ENCODE measurements at places on chromosomes 5 and 9.

DNA sequence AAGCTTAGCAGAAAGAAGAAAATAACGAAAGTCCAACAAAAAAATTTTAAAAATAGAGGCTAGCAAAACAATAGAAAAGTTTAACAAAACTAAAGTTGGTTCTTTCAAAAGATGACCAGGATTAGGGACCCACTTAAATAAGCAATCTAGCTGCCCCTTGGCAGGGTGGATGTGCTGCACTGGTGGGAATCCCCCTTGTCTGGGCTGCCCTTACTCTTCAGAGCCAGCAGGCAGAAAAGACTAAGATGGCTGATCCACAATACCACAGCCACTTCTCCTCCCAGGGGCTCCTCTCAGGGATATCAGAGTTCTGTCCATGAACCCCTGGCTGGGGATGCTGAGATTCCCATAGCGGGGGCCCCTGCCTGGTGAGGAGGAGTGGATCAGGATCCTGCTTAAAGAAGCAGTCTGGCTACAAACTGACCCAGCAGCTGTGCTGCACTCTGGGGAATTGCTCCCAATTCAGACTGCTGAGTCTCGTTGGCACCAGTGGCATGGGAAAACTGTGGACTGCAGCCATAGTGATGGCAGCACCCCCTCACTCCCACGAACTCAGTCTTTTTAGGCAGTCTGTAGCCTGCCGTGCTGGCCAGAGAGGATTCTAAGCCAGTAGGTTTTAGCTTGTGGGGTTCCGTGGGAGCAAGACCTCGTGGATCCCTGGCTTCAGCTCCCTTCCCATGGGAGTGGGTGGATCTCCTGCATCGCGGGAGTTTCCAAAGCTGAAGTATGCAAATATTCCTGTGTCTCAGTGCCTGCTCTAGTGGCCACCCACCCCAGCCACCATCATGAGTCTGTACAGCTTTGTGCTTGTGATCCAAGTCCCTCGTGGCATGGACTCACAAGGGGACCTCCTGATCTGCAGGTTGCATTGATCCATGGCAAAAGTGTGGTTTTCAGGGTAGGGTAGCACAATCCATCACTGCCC is 2.9 kb upstream of the INSL6 start:
- DNase-seq: no peak

DNA sequence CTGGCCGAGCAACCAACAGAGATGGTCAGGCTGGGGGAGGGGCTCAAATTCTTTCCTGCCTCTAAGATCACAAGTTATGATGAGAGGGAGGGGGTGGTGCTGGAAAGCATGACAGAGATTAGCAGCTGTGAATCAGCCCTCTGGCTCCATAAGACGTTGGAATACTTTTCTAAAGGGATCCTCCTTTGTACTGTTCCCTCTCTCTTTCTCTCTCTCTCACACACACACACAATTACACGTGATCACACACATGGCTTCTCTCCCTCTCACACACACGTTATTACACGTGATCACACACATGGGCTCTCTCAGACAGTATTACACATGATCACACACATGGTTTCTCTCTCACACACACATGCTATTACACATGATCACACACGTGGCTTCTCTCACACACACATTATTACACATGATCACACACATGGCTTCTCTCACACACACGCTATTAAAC is at the start of gene SLC45A2:
TSS of gene SLC45A2 (minus strand) at position 23 of the 454 bp plus-strand sequence. CDS start 110 bp downstream, outside the sequence.
- DNase-seq: peak; percentile 66

GRCh38 chr5:73007051-73007450 is 51.2 kb downstream of the FCHO2 start:
- peak; percentile 35 for DNase-seq

- DNase-seq: no peak
These were observed 43.3 kb downstream of the RAI14 start for GRCh38 chr5:34699155-34700077.

DNA sequence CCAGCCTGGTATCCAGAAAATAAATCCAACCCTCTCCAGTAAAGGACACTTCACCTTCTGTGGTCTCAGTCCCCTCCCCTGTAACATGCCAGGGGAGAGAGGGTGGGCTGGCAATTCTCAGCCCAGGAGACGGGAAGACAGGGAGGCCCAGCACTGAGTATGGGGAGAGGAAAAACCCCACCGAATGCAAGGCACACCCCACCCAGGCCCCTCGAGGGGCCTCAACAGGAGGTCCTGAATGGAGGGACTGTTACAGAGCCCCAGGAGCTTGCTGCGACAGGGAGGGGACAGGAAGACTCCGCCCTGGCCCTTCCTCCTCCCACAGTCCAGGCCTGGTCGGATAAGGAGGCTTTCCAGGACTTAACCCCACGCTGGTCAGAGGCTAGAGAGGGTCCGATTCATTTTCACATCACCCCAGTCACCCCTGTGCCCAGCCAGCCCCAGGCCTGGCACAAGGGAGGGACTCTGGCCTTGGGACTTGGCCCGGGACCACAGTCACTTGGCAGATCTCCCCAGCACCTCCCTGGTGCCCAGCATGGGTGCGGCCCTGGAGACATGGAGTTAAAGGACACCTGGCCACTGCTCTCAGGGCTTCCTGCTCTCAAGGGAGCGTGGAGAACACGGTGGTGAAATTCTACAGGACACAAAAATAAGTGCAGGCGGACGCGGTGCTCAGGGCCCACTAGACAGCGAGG is 44.9 kb upstream of the STXBP1 start:
- no peak for DNase-seq

GRCh38 chr9:120715389-120715924 is 1.2 kb upstream of the MEGF9 start:
- DNase-seq: peak; percentile 78

GRCh38 chr5:112097768-112098167 is 321.3 kb downstream of the EPB41L4A start:
- DNase-seq: peak; percentile 6

- DNase-seq: no peak
These were observed 45.6 kb downstream of the NKD2 start for GRCh38 chr5:1054018-1054798.

DNA sequence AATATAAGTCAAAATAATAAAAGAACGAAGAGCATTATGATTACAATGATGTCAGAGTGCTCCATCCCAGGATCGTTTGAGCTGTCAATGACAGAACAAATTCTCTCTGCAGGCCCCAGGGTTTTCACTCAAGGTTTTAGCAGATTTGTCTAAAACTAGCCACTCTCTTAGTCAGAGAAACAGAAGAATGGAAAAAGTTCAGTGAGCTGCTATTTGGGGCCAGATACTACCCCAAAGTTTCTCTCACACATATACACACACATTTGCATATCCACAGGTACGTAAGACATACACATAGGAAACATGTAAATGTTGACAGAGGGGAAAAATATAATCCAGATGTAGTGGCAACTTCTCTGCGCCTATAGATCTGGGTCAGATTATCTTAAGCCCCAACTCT is 76.3 kb upstream of the SEMA6A start:
- DNase-seq: no peak

DNA sequence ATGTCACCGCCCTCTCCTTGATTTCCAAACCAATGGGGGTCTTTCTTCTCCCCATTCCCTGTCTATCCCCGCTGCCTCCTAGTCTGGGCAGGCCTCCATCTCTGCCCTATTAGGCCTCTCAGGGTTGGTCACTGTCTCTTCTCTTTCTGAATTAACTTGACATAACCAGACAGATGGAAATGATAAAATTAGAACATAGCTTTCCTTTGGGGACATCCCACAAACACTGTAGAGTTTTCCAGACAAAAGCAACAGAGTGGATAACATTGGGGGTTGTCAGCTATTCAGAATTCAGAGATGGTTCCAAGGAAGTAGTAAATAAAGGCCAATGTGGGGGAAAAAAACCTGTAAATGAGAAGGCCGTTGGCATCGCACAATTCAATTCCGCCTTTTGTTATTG is 24.7 kb downstream of the LHX6 start:
- DNase-seq: no peak

- DNase-seq: no peak
These were observed 26.2 kb downstream of the TRIM32 start for GRCh38 chr9:116713271-116713670.

DNA sequence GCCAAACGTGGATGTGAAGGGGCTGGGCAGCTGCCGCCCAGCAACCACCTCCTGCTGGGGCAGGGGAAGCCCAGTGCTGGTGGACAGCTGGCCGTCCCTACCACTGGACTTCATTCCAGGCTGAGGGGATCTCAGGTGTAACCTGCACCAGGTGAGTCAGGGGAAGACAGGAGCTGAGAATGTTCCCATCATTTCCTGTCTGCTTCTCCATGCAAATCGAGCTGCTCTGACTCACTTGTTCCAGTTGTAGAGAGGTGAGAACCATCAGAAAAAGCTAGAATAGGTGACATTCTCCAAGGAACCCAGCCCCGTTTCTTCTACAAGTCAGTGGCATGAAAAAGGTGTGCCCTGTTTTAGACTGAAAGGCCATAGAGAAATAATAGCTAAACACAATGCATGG is 21.8 kb upstream of the BARX1 start:
- DNase-seq: no peak

GRCh38 chr5:141947316-141947715 is 10.7 kb downstream of the PCDH12 start:
- DNase-seq: no peak

- no peak for DNase-seq
These were observed 25.8 kb downstream of the CDC25C start for GRCh38 chr5:138305797-138306196.

DNA sequence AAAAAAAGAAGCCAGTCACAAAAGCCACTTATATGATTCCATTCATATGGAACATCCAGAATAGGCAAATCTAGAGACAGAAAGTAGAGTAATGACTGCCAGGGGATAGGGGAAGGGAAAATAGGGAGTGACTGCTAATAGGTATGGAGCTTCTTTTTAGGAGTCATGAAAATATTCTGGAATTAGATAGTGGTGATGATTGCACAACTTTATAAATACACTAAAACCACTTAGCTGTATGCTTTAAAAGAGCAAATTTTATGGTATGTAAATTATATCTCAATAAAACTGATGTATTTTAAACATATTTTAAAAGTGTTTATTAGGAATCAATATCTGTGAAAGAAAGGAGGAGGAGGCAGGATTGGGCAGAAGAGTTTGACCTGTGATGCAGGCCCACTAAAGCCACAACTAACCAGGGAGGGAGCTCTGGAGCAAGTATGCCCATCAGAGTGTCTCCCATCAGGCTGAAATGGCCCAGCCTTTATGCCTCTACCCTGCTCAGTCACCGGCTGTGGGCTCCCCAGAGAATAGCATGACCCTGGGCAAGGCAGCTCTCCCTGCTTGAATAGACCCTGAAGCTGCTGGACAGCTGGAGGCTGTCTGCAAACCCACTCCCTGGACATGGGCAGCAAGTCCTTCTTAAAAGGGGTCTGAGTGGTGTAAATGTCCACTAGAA is 96.0 kb upstream of the SLC44A1 start:
- DNase-seq: no peak

DNA sequence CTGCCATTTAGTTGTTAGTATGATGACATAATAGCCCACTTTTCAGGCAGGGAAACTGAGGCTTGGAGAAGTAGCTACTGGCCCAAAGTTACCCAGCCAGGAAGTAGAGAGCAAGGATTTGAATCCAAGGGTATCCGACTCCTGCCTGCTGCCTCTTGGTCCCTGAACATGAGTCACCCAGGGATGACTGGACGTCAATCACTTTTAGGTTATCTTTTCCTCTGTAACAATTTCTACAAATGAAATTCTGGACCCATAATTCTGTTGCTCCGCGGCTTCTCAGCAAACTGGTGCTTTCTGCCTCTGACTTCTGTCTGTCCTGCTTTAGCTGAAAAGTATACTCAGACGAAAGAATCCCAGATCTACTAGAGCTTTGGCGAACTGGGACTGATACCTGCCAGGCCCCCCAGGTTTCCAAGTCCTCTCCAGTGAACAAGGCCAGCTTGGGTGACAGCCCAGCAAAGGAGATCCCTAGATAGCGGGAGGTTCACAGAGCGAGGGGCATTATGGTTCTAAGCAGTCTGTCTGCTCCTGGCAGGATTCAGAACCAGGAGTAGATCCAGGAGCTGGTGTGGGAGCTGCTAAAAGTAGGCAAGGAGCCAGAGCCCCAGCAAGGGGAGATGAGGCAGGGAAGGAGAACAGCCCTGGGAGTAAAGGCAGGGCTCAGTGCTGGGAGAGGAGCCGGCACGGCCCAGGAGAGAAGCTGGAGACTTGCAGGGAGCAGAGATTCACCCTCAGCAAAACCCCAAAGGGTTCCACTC is 20.6 kb downstream of the OLFML2A start:
- DNase-seq: no peak

DNA sequence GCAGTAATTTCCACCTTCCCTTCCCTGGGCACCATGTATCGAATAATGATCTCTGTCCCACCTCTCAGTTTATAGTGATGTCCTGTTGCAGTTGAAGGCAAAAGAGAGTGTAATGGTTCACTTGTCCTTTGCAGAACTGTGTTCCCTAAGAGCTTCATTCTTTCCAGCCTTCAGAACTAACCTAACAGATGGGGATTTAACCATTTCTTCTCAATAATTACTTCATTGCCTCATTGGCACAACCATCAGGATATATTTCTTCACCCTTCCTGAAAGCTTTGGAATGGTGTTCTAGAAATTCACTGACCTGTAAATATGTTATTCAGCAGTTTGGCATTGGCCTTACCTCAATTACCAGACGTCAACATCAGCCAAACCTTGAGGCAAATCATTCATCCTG is 83.9 kb upstream of the PRRC1 start:
- no peak for DNase-seq

DNA sequence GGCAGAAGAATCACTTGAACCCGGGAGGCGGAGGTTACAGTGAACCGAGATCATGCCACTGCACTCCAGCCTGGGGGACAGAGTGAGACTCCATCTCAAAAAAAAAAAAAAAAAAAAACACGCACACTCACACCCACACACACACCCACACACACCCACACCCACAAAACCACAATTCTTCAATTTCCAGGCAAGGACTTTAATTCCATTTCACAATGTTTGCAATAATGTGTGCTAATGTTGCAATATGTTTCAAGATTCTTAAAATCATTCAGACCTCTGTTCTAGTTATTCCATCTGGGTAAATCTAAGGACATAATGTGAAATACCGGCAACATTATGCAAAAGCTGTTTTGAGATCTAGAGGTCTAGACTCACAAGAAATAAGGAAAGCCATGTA is 28.3 kb downstream of the CCDC69 start:
- DNase-seq: peak; percentile 7

DNA sequence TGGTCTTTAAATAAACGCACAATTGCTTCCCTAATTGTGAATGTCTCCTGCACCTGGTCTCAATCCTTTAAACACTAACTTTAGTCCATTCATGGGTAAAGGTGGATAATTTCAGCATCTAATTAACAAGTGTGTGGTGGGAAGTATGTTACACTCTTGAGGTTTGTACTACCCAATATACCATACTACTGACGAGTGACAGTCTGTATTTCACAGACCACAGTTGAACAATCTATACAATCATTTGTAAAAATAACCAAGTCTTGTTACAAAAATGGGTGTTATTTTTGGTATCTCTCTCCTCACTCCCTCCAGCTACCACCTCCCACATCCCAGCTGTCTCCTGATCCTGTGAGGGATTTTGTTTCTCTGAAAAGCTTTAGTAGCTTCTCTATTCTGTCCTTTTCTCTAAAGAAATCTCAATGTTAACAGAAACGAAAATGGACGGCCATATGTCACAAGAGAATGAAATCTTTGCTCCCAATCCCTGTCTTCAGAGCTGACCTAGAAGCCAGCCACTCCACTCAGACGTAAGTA is 62.3 kb upstream of the ZNF366 start:
- DNase-seq: no peak
